Stimulated activated CD4-positive, alpha-beta T cell treated with anti-CD3 and anti-CD28 coated beads, Interleukin-1b, Interleukin-23, amount 100 ng/mL, for 24 hours (primary cell): ENCODE measurements at places on chromosomes 13 and 19.

- DNase-seq: no peak
Observed at GRCh38 chr19:36051236-36051635, 2.8 kb downstream of the THAP8 start.

- DNase-seq: no peak
Observed at GRCh38 chr19:45407091-45407375, 589 bp downstream of the POLR1G start.

- DNase-seq: no peak
Observed at GRCh38 chr19:55640043-55640576, 692 bp upstream of the ZNF580 start.

- DNase-seq: no peak
Observed at GRCh38 chr13:54016542-54016941, 987.9 kb downstream of the OLFM4 start.

GRCh38 chr19:16257509-16258002, 59.8 kb downstream of the AP1M1 start:
- no peak for DNase-seq

- DNase-seq: no peak
Observed at GRCh38 chr13:70170689-70171088, 62.4 kb upstream of the KLHL1 start.

GRCh38 chr13:43470610-43471009, 316.2 kb downstream of the ENOX1 start:
- DNase-seq: no peak

DNA sequence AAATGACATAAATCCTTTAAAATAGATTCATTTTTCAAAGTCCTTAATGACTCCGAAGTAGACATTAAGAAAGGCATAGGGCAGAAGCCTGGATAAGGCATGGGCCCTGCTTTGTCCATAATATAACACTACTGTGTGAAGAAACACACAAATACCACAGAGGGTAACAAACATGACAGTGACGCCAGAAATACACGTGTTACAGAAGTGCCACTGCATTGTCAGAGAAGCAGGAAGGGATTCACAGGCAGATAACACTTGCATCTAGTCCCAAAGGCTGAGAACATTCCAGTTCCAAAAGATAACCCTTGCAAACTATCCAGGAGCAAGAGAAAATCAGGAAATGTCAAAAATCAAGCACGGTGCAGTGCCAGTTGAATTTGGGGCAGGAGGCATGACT, 633.2 kb downstream of the LIG4 start:
- DNase-seq: no peak

DNA sequence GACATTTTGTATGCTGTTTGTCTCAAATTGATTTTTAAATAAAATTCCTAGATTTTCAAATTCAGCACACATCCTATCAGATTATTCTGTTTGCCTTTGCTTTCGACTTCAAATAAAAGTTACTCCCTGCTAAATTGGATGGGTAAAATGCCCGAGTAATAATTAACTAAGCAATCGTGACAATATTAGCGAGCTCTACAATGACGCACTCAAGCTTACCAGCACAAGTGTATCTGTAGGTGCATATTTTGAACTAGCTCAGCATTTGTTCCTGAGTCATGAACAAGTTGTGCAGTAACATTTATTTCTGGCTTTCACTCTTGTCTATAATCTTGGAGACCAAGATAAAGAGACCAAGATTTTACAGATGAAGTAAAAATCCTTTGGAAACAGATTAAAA, 113.4 kb downstream of the UBL3 start:
- no peak for DNase-seq

GRCh38 chr13:106484084-106484483, 51.4 kb downstream of the EFNB2 start:
- no peak for DNase-seq

GRCh38 chr13:76645632-76646031, 240.6 kb downstream of the KCTD12 start:
- no peak for DNase-seq

- no peak for DNase-seq
Observed at GRCh38 chr13:83183439-83184149, 698.7 kb downstream of the SLITRK1 start.

DNA sequence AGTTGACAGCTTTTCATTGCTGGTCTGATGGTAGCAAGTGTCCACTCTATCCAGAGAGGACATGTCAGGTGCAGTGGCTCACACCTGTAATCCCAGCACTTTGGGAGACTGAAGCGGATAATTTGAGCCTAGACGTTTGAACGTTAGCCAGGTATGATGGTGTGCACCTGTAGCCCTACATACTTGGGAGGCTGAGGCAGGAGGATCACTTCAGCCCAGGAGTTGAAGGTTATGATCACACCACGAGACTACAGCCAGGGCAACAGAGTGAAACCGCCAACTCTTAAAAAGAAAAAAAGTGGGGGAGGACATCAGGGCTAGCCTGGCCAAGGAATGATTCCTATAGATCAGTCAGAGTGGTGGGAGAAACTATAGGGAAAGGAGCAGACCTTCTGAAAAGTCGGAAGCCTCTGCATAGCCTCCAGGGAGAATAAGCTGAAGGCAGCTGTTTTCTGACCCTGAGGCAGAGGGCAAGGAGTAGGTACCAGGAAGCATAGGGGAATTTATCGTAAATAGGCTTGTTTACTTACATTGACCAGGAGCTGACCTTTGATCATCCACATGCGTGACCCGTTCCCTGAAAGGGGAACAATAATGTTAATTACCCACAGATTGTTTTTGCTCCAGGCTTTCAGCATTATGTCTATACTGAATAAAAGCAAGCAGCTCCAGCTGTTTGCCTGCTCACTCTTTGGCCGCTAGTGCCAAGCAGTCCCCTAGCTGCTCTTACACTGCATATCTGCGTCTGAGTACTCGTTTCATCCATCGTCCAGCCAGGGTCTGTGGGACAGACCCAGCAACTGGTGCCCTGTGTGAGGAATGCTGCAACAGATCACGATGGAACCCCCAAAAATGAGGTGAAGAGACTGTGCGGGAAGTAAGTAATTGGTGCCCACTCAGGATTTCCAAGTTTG, 161.6 kb downstream of the RNF17 start:
- DNase-seq: no peak

DNA sequence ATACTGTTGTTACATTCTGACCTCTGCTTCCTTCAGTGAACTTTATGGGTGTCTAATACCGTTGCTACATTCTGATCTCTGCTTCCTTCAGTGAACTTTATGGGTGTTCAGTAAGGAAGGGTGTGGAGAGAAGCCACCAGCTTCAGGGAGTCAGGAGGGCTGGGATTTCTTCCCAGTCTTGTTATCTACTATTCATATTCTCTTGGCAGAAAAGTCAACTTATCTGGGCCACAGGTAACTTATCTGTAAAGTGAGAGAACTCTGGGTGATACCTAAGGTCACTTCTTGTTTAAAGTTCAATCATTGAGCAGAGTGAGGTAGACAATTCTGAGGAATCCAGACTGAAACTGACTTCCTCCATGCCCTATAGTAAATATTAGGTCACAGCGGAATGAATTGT, 71.2 kb upstream of the STK24 start:
- no peak for DNase-seq

- peak; percentile 72 for DNase-seq
Observed at GRCh38 chr19:12723641-12724426, at the start of gene TNPO2. TNPO2 (minus strand) TSS chr19:12723932; CDS start chr19:12720977, 2,955 bp downstream.

DNA sequence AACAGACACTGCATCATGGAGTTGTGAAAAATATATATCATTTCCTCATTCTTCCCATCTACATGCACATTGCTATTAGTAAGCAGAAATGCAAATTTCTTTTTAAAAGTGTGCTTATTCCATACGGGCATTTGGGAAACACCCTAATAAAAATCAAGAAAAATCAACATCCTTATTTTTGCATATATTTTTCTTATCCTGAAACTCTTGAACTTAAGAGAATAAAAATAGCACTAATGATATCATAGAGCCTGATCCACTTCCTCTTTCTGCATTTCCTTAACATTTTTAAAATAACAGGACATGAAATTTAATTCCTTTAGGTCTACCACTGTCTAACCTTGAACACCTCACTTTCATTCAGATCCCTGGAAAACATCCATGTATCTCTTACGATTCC, 123.3 kb downstream of the VWA8 start:
- DNase-seq: no peak

GRCh38 chr19:51339687-51340656, 2.0 kb downstream of the VSIG10L start:
- DNase-seq: peak; percentile 83

DNA sequence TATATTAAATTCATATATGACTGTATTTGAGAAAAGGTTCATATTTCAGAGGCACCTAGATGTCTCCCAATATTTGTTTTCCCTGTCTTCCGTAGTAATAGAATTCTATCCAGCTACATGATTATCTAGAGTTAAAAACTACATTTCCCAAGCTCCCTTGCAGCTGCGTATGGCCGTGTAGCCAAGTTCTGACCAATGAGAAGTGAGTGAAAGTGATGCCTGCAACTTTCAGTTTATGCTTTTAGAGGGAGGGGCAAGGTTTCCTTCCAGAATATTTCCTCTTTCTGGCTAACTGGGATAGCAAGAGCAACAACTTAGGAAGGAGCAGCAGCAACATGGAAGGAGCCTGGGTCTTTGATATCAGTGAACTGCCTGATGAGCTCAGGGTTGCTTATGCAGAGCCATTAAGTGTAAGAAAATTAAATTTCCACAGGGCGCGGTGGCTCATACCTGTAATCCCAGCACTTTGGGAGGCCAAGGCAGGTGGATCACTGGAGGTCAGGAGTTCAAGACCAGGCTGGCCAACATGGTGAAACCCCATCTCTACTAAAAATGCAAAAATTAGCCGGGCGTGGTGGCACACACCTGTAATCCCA, 23.2 kb upstream of the CYP2A13 start:
- no peak for DNase-seq

- DNase-seq: no peak
Observed at GRCh38 chr19:48726556-48726955, 7.0 kb upstream of the MAMSTR start.

GRCh38 chr19:49921871-49922795, 6.9 kb upstream of the ATF5 start:
- no peak for DNase-seq

GRCh38 chr13:54593504-54593903, 1564.9 kb downstream of the OLFM4 start:
- no peak for DNase-seq

GRCh38 chr19:31114585-31114984, 234.7 kb downstream of the TSHZ3 start:
- no peak for DNase-seq

DNA sequence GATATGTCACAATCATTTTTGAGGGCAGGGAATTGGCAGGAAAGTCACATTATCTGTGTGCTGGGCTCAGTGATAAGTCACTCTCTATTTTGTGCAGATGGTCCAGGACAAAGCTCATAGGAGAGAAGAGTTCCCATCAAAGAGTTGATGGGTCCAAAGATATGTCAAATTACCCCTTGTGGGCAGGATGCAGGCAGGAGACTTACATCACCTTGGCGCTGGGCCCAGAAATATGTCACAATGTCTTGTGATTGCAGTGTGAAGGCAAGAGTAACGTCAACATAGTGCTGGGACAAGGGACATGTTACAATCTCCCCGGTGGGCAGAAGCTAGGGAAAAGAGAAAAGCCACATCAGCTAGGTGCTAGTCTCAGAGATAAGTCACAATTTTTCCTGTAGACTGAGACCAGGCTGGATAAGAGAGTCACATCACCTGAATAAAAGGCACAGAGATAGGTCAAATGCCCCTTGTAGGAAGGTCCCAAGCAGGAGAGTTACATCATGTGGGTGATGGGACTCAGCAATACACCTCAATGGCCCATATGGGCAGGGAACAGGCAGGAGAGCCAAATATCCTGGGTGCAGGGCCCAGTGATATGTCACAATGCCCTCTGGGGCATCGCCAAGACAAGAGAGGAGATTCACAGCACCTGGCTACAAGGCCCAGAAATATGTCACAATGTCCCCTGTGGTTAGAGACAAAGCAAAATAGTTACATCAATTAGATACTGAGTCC, 47.9 kb downstream of the ZNF99 start:
- no peak for DNase-seq

DNA sequence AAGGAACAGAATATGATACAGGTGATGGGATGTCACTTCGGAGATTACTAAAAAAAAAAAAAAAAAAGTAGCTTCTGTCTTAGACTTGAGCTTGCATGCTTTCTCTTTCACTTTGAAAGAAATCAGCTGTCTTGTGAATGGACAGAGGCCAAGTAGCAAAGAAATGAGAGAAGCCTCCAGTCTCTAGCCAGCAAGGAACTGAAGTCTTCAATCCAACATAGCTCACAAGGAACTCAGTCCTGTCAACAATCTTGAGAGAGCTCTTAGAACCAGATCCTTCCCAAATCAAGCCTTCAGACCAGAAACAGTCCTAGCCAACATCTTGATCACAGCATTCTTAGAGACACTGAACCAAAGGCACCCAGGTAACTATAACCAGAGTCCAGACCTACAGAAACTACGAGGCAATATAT, 7.7 kb downstream of the N4BP2L2 start:
- DNase-seq: no peak

DNA sequence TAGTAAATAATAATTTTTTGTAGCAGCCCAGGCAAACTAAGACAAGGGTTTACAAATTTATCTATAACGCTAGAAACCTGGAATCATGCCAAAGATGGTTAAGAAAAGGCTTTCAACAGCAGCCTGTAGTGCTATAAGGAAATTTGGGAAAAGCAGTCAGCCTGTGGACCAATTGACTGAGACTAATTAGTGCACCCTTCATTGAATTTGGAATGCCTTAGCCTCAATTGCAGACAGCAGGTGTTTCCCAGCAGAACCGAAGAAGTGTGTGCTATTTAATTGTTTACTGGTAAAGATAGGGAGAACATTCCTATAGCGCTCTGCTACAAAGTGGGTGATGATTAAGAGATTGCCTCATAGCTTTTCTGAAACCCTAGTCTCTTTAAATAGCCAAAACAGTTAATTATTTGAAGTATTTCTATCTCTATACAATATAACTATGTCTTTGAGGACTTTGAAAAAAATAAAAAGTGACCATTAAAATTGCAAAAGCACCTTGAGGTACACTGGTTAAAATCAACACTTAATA, 1884.3 kb upstream of the PCDH20 start:
- no peak for DNase-seq

- no peak for DNase-seq
Observed at GRCh38 chr13:32545083-32545482, 6.5 kb upstream of the N4BP2L2 start.

DNA sequence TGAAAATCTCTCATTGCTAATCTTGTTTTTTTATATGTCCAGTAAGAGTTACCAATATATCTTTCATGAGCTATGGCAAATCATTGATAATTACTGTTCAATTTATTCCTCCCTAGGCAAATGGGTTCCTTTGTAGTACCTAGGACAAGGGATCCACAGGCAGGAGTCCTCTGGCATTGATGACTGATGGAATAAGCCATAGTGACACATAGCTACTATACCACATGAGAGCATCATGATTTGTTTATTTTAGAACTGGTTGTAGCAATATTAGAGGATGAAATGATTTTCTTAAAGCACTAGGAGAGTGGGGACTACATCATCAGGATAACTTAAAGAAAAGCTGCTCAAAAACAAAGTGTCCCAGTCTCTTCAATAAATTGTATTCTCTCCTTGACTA, 21.7 kb upstream of the MAB21L1 start:
- no peak for DNase-seq

DNA sequence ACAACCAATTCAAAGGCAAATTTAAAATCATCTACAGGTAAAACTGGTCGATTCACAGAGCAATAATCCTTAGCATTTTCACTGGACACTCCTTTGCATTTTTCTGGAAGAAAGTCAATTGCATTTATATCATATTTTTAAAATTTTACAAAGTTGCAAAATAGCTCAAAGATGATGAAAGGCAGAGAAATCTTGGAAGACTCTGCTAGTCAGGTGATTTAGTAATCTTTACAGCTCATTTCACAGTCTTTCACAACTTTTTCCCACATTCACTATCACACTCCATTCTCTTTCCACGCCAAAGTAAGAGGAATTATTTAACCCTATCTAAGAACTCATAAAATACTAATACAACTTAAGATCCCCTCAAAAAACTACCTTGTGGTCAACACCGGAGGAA, 1063.8 kb downstream of the EFNB2 start:
- DNase-seq: no peak
